ENCODE measurements at places on chromosomes 12 and 14.

DNA sequence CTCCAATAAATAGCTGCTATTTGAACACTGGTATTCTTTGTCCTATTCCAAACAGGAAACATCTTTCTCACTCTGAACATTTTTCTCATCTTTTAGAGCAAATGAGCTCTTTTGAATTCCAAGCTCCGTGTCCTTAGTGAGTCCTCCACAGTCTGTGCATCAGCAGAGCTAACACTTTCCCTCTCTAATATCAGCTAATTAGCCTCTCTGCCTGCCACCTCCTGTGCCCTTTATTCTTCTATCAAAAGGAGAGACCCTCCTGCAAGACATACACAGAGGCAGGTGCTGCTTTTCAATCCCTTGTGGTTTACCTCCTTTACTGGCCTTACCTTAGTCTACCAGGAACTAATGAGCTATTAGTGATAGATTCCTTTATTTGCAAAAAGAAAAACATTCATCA lies 178.5 kb downstream of the SLC35F4 start:
- DNase-seq = no peak

DNA sequence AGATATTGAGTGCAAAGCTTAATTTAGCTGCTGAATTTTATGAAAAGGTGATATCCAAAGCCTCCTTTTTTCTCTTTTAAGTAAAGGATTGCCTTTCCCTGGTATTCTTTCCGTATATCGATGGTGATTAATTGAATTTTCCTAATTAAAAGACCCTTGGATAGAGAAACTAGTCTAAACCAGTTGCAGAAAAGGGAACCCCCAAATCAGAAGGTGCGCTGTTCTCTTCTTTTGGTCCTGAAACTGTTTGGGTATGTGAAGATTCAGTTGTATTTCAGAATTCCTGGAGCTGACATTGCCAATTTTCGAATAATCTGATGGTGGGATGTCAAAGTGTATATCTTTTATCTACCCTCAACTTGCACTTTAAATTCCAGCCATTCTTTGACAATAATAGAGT lies 1.9 kb downstream of the GPHN start:
- DNase-seq = no peak

DNA sequence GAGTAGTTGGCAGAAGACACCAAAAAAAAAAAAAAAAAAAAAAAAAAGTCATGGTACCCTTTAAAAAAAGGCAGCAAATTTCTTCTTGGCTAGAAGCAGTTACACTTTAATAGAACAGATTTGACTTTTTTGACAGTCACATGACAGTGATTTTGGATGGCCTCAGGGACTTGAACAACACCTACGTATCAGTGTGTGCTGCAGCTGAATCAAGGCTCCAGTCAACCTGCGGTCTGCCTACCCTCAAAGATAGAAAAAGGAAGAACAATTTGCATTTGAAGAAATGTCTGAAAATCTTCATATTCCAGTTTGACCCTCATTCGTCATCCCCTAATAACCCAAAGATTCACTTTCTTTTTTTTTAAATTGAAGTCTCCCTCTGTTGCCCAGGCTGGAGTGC lies 53.9 kb downstream of the MDM2 start:
- no peak for DNase-seq

DNA sequence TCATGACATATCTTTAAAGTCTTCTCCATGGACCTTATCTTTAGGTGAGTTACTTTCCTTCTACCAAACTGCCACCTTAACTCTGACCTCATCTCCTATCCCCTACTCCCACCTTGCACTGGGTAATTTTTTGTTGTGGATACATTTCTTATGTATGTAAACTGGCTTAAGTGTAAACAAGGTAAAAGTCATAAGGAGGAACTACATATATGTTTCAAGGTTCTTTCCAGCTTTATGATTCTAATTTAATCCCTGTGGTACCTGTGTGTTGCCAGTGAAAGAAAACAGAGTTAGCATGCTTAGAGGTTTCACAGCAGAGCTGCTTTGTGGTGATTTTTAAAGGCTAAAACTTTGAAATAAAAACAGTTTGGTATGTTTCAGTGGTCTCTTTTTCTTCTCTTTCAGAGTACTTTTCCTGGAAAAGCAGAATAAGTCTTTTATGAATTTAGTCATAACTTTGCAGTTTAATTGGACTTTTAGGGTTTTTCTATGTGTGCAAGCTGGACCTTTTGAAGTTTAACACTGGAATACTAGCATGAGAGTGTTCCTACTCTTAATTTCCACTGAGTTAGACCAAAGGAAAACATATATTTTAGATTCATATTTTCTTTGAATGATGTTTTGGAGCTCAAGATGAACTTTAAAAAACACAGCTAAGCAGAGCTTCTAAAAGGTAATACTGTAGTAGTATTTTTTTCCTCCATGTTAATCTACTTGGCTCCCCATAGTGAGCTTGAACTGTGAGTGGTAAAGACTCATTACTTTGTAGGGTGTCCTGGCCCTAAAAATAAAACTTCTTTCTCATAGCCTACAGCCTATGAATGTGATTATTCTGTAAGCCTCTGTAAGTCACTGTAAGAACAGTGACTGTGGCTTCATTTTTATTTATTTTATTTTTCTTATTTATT lies 105.4 kb downstream of the FUT8 start:
- DNase-seq = no peak

DNA sequence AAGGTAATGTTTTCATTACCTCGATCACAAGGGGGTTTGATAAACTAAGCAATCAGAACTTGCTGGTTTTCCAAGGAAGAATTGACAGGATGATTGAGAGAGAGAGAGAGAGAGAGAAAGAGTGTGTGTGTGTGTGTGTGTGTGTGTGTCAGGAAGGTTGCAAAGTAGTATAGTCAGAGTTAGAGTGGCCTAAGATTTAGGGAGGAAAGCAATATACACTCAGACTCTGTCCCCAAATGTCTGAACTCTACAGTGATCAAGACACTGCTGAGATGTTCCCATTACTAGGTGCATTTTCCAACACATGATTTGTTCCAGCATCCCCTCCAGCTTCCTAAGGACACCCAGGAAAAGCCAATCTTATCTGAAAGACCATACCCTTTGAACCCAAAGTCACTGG lies 1074.1 kb downstream of the BCL11B start:
- DNase-seq = no peak

DNA sequence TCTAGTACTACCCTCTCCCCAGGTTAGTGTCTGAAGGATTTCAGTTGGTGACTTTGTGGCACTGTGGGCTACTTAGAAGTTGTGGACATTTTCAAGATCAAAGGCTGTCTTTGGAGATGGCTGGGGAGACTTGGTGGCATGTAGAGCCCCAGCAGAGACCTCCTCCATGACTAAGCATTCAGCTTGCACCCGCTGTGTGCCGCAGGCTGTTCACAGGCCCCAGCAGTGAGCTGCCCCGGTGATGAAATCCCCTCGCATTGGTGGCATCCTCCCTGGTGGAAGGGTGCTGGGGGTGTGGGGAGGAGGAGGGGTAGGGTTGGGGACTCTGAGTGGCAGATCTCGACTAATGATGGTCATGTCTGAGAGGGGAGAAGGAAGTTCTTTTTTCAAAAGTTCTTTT lies 173.9 kb downstream of the TSPAN9 start:
- DNase-seq = no peak

DNA sequence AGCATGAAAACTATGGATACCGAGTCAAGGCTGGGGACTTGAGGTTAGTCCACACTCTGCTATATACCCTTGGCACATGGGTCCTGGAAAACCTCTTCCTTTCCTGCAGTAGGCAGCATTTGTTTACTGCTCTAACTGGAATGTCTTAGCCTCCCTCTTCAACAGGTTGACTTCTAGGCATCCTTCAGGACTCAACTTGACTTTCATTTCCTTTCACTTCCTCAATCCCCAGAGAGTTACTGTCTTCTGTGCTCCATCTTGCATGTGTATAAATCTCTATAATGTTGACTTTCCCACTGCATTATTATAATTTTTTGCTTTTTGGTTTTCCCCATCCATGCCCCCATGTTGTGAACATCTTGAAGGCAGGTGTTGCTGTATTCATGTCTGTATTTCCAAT lies 107.9 kb downstream of the VRK1 start:
- no peak for DNase-seq

- DNase-seq = no peak
These were observed 150.5 kb upstream of the KRR1 start for GRCh38 chr12:75661908-75662307.

DNA sequence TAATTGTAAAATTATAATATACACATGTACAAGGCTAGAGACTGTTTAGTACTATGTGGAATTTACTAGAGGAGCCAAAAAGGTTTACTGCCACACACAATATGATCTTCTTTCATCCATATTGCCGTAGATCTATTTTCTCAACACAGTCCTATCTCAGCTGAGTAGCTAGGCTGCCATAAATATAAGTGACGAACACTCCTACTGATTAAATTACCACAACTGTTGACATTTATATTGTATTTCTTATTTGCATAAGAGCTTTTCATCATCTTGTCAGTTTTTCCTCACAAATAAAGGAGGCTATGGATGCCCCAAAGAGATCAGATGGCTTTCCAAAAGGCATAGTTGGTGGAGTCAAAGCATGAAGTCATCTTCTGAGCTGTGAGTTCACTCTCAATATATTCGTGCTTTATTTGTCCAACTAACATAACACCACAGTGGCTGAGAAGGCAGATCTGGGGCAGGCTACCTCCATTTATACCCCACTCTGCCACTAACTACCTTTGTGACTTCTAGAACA lies 78.6 kb downstream of the CCDC59 start:
- no peak for DNase-seq

DNA sequence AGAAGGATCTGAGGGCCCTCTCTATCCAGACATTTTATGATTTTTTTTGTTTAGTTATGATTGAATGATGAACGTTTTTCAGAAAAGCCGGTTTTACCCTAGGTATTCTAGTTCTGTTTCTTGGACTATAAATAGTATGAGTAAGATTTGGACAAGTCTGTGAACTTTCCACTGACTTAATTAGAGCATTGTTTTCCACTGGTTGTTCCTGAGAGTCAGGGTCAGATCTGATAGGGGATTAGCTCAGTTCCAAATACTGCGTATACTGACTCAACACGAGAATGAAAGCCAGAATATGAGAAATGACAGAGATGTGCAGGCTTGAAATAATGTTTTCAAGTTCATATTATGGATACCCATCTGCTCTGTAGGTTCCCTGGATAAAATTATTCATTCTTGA lies 361.6 kb downstream of the AEBP2 start:
- no peak for DNase-seq

All from stimulated activated CD8-positive, alpha-beta memory T cell treated with anti-CD3 and anti-CD28 coated beads, Interleukin-4, amount 100 ng/mL, for 1 hour (primary cell).